ENCODE measurements at places on chromosomes 2 and 18.

- no peak for DNase-seq
These were observed 631.8 kb upstream of the RAB6C start for GRCh38 chr2:129347486-129348217.

DNA sequence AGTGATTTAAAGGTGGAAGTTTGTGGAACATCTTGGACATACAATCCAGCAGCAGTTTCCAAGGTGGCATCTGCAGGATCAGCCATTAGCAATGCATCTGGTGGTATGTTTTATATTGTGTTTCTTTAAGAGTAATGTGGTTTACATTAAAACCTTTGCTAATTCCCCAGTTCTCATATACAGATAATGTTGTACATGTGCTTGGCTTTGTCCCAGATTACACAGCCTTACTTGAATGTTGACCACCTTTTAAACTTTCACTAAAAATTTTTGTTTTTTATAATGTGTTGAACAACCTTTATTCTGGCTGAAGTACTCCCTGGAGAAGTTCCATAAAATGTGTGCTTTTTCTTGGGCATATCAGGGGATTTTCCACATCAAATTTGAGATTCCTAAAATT is 57.5 kb downstream of the MIB1 start:
- DNase-seq = no peak

GRCh38 chr18:53789376-53790247 is 434.9 kb downstream of the MBD2 start:
- no peak for DNase-seq

DNA sequence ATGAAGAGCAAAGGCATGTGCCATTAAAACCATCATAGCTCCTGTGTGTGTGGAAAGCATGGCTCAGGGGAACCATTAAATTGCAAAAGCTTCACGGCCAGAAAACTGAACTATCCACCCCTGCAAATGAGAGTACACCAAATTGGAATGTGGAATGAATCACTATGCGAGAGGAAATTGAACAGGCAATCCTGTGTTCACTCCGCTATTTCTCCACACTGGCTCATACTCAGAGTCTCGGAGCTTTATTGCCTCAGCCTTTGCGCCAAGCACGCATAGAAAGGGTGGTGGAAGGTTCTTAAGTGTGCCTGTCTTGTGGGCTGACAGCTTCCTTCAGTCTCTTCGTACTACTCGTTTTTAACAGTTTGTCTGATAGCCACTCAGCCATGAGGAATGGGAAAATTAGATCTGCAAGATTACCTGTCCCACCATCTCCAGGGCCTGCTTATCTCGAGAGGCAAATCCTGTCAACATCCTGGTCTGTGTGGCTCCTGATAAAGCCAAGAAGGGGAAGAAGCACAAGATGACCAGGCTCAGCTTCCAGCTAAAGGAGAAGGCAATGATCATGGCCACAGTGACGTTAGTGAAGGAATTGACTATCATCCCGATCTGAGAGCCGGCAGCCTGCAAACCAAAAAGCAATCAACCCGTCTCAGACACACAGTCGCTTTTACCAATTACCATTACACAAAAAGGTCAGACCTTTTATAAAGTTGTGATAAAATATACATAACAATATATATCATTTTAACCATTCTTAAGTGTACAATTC is 34.9 kb downstream of the G6PC2 start:
- DNase-seq = peak; percentile 7

DNA sequence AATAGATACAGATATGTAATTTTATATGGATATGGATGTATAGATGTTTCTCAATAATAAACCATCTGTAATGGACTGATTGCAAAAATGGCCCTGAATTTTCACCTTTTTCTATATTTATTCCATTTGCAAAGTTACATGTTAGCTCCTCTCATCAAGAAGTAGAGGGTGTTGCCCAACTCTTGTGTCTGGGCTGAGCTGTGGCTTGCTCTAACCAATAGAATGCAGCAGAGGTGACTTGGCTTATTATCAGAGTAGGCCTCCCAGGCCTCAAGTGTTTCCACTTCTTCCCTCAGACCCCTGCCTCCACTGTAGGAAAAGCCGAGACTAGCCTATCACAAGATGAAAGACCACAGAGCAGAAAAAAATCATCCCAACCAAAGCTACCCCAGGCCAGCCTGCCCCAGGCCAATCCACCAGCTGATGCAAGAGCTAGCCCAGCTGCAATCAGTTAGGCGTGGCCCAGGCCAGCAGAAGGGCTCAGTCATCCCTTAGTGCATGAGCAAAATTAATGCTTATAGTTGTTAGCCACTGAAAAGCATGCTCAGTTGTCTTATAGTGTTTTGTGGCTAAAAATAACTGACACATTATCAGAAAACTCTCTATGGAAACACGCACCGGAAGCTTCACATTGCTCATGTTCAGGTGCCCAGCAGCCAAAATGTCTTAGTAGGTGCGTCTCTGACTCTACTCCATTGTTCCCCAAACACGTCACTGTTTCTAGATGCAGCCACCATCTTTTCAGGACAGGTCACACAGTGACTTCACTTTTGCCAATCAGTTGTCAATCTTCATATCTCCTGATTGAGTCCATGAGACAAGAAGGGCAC is 464.0 kb downstream of the FBXO15 start:
- no peak for DNase-seq

DNA sequence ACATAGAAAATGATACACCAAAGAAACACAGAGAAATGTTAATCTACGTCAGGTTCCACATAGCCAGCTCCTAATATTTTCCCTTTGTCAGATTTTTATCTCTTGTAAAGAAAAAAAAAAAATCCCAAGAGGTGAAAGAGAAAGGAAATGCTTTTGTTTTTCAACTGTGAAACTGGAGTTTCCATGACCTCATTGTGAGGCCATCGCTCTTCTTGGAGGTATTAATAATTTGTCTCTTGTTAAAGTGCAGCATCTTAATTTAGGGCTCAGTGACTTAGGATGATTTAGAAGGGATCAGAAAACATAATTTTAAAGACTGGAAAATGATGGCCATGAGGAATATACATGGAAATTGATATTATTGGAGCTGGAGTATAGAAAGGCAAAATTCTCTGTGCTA is 21.7 kb downstream of the ARHGAP28 start:
- no peak for DNase-seq

Data from HCEC 1CT (cell line).